ENCODE measurements at places on chromosomes 4 and X.

- peak; percentile 25 for DNase-seq
Measured at GRCh38 chr4:12692815-12693214, 791.3 kb downstream of the RAB28 start.

DNA sequence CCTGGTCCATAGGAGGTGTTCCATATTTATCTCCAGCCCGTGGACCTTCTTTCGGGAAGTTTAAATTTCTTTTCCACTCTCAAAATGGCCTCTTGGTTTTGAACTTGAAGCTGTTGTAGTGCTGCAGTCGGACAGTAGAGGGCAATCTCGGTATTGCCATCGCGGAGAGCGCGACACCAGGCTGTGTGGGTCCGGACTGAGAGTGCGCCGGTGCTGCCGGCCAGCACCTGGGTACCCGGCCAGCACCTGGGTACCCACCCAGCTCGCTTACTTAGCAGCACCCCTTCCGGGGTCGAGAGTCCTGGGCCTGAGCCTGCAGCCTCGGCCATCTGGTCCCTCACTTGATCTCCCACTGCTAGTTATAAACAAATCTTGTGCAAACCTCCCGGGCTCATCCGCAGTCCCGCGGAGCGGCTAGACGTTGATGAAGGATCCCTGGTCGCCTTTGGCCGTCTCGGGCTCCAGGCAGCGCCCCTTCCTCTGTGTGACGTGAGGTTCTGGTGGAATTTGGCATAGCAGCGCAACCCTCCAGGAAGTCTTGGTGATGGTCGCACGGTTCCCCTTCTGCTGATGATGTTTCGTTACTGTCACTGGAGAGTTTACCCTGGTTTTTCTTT is 18.0 kb downstream of the FAM9A start:
- no peak for DNase-seq

- no peak for DNase-seq
Measured at GRCh38 chrX:37745835-37746217, 34.0 kb upstream of the CYBB start.

GRCh38 chrX:55489314-55490009 is at the start of gene USP51:
Gene USP51 (minus strand): TSS chrX:55489848. CDS start chrX:55488939, 909 bp downstream.
- peak; percentile 19 for DNase-seq

DNA sequence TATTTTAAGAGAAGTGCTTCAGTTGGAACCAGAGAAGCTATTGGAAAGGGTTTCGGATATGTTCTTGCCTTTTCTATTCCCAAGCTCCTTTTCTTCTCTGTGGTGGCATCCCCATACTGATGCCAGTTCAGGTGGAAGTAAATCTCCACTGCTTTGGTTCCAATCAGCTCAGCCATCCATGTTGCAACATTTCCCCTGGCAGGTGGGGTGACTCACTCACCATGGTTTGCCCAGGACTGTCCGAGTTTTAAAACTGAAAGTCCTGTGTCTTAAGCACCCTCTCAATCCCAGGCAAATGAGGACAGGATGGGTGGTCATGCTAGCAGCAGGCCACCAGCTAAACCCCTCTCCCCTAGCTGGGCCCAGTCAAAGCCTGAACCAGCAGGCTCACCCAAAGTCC is 15.1 kb downstream of the RAI2 start:
- no peak for DNase-seq

- no peak for DNase-seq
Measured at GRCh38 chr4:140903522-140904475, 147.6 kb upstream of the TBC1D9 start.

DNA sequence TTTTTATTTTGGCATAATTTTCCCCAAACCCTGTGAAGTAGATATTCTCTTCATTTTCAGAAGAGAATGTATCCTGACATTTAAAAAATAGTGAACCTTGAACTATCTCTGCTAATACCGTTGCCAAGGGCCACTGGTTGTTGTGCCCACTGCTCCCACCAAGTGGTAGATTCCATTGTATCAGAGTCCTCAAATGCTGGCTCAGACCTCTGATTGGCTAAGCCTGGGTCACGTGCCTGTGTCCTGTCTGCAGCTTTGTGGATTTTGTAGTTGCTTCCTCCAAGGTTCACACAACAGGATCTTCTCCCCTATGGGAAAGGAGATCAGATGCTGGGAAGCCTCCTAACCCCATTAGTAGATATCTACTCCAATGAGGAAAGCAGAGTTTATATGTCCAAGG is 104.8 kb upstream of the CASK start:
- no peak for DNase-seq

- DNase-seq, result no peak
Measured at GRCh38 chrX:140157143-140157542, 191.8 kb upstream of the CXorf66 start.

DNA sequence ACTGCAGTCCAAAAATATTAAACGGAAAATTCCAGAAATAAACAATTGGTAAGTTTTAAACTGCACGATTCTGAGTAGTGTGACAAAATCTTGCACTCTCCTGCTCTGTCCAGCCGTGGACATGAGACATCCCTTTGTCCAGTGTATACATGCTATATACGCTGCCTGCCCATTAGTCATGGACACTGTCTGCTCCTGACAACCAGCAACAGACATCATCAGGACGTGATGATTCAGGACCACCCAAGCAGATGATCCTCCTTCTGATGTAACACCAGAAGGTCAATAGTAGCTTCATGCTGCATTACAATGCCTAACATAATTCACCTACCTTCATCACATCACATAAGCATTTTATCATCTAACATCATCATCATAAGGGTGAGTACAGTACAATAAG is 36.3 kb downstream of the ATRX start:
- DNase-seq, result no peak

- DNase-seq, result peak; percentile 89
Measured at GRCh38 chrX:47540754-47541538, 20.1 kb upstream of the ARAF start.

- DNase-seq, result no peak
Measured at GRCh38 chrX:149909324-149910177, 19.8 kb upstream of the HSFX4 start.

DNA sequence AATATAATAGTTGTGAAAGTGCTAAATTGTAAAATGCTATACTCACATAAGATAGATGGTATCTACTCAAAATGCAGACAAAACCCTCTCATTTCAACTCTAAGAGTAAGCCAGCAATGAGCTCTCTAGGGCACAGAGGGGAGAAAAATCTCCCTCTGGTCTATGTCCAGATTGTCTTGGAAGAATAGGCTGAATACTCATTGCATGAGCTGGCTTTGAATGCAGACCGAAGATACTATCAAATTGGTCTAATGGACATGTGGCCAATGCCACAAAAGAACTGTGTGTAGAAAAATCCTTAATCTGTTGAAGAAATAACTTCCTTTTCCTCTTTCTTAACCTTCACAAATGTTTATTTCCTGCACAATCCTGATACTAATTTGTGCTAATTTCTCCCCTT is 3.5 kb downstream of the ZXDA start:
- peak; percentile 34 for DNase-seq

DNA sequence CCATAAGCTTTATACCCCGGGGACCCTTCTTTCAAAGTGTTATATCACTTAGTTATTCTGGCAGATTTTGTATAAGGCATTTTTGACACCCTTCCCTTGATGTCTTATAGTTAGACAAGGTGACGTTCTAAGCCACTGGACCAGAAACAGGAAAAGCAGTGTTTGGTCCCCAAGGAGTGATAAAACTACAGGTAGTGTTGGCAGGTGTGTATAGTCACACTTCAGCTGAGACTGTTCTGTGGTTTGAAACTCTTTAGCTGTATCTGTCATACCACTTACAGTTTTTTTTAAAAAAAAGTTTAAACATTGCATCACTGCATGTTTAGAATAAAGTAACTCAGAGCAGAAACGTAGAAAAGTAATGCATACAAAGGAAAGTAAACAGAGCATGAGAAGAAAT is 48.5 kb downstream of the TLL1 start:
- no peak for DNase-seq

GRCh38 chrX:1355131-1356046 is 18.8 kb downstream of the IL3RA start:
- DNase-seq, result no peak

GRCh38 chrX:133391111-133391510 is 24.2 kb downstream of the GPC4 start:
- DNase-seq, result no peak

- no peak for DNase-seq
Measured at GRCh38 chr4:71487344-71487920, 148.6 kb downstream of the SLC4A4 start.

- peak; percentile 35 for DNase-seq
Measured at GRCh38 chr4:37803348-37803973, 23.0 kb upstream of the PGM2 start.

DNA sequence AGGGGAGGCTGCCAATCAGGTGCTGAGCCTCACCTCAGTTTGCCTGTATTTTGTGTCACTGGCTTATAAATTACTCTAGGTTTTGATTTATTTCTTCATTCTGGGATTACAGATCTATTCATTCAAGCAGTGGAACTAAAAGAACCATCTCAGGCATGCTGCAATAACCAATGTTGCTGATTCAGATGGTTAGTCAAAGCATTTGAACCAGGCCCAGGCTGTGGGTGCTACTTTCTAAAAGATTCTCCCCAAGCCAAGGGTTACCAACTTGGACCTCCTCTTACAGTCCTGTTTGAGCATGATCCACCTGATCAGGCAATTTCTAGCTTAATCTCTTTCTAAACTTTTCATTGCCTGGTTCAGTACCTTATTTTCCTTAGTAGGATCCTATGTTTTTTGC is 67.2 kb downstream of the TMEM131L start:
- DNase-seq, result no peak

DNA sequence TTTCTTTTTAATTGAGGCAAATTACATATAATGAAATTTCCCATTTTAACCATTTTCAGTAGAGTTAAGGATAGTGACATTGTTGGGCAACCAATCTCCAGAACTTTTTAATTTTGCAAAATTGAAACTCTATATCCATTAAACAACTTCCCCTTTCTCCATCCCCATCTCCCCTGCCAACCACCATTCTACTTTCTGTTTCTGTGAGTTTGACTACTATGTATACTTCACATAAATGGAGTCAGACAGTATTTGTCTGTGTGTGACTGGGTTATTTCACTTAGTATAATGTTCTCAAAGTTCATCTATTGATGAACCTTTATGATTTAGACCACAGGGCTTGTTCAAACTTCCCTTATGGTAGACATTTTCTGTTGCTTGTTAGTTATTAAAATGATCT is 364.5 kb upstream of the MAD2L1 start:
- DNase-seq, result no peak

DNA sequence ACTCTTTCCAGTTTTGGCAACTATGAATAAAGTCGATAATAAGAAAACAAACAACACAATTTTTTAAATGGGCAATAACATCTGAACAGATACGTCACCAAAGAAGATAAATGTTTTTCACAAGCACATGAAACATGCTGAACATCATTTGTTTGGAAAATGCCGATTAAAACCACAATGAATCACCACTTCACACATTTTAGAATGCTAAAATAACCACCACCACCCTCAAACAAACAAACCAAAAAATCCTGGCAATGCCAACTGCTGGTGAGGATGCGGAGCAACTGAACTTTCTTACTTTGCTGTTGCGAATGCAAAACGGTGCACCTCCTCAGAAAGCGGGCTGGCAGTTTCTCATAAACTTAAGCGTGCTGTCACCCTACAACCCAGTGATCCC is 115.9 kb downstream of the NSUN7 start:
- DNase-seq, result no peak

DNA sequence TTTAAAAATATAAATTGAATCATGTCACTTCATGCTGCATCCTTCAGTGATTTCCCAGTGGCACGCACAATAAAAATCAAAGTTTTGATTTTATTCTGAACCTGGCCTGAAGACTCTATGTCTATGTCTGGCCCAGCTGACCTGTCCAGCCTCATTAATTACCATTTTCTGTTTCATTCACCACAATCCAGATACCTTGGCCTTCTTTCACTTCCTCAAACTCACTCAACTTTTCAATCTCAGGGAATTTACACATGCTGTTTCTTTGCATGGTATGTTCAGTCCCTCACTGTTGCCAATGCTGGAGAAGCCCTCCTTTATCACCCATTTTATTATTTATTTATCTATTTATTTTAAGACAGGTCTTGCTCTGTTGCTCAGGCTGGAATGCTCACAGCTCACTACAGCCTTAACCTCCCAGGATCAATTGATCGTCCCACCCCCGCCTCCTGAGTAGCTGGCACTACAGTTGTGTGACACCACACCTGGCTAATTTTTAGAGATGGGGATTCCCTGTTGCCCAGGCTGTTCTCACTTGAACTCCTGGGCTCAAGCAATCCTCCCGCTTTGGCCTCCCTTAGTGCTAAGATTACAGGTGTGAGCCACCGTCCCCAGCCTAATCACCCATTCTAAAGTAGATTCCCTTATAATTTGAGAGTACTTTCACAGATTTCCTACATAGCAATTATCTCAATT is 43.1 kb downstream of the ZGRF1 start:
- no peak for DNase-seq

DNA sequence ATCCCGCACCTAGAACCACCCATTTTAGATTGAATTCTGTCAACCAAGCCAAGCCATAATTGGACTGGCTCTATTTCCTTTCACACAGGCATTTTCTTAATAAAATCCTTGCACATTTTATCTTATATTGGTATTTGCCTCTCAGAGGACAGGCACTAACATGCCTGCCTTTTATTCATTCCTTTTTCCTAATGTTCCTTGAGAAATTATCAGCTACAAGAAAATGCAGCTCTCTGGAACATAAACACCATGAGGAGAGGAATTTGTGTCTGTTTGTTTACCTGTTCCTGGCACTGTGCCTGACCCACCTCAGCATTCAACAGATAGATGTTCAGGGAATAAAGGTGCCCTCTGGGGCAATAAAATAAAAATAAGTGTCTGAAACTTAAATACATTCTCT is 116.2 kb downstream of the PDHA2 start:
- DNase-seq, result no peak

GRCh38 chr4:26613237-26613636 is 29.4 kb downstream of the TBC1D19 start:
- peak; percentile 35 for DNase-seq

DNA sequence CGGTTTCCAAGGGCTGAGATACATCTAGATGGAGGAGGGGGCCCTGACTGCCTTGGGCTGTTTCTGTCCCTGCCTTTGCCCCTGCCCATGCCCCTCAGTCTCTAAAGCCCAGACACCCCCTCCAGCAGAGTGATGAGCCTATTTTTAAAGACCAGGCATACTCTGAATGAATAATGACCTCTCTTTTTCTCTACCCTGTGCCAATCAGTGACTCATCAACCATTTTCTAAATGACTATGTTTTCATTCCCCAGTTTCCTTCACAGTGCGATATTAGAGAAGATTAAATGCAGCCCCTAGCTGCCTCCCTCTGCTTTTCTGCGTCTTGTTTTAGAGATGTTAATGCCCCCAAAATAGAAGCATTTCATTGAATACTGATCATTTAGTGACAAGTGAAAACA is 15.5 kb upstream of the NHS start:
- DNase-seq, result no peak

- DNase-seq, result no peak
Measured at GRCh38 chrX:64739792-64740378, 236.4 kb downstream of the ZC4H2 start.

GRCh38 chrX:88735835-88736234 is 11.2 kb upstream of the CPXCR1 start:
- DNase-seq, result no peak

- DNase-seq, result no peak
Measured at GRCh38 chr4:36394352-36394903, 113.0 kb downstream of the DTHD1 start.

GRCh38 chr4:173518425-173519102 is 11.5 kb downstream of the HAND2 start:
- DNase-seq, result no peak

Data from stromal cell of bone marrow (primary cell).